Tongue (tissue), 3 donors: ENCODE measurements at places on chromosomes 3 and 15. TPM values are rescaled to one million over a fixed set of nuclear protein-coding genes. Genes with fewer than 3 reads are reported as not detected.

DNA sequence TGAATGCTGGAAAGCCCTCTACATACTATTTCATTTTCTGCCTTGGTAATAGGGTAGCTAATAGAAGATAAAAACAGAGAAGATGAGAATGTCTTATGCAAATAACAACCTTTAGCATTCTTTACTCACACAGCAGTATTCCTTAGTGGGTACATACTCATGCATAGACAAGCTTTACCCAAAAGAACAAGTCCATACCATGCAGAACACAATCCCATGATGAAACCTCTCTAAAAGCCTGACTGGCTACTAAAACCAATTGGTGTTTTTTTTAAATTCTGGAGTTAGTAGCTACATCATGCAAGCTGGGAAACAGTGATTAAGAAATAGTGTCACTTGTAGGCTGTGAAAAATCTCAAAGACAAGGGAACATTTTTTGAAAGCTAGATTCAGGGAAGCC, 104.8 kb downstream of the DHX30 start:
- no peak for DNase-seq

DNA sequence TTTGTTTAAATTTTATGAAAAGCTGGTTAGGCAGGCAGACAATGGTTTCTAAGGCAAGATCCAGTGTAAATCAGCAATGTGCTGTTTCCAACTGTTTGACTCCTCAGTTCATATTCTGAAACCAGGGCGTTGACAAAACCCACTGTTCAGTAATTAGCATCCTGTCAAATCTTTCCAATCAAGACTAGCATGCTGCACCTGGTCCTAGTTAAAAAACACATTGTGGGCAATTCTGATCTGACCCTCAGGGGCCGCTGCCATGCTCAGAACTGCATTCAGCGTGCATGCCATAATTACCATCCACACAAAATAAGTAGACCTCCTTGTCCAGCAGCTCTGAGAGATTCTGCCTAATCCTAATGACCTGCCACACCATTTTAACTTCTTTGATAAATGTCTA, 20.9 kb upstream of the RBP1 start:
- no peak for DNase-seq

ENTPD3 gene
- total RNA-seq, result 3.0 TPM

UBE3A gene
- 246 TPM for total RNA-seq

- peak; percentile 1 for DNase-seq
Measured at GRCh38 chr15:37824717-37825382, 109.6 kb upstream of the TMCO5A start.

ARL14 gene
- total RNA-seq, result not detected

- no peak for DNase-seq
Measured at GRCh38 chr3:69091389-69092029, 6.8 kb downstream of the ARL6IP5 start.

GRCh38 chr15:38069511-38070011, 135.1 kb downstream of the TMCO5A start:
- peak; percentile 70 for DNase-seq

DNA sequence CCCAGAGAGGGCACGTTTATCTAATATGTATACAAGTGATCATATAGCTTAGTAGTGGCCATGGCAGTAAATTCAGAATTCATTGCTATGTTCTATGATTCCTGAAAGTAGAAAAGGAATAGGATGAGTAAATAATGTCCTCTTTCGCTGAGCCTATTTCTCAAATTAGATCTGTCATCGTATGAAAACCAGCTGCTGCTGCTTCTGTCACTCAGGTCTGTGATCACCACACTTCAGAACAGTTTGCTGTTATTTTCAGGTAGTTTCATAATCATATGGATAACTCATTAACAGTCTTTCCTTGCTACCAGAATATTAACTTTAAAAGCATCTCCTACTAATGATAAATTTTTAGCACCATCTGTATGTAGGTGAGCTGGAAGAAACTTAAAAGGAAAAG, 289.1 kb upstream of the AZI2 start:
- no peak for DNase-seq
